Activated naive CD4-positive, alpha-beta T cell treated with anti-CD3 and anti-CD28 coated beads, Interleukin-2, amount 50 U/mL, for 72 hours (primary cell): ENCODE measurements at places on chromosomes 1 and 21. TPM values are rescaled to one million over a fixed set of nuclear protein-coding genes. Genes with fewer than 3 reads are reported as not detected.
A peak's percentile ranks its signal among the peaks of the same experiment; 100 is the strongest.

The TMEM82 gene
- total RNA-seq, result not detected

GRCh38 chr1:13930151-13930550 lies 230.2 kb downstream of the PRDM2 start:
- DNase-seq, result no peak

DNA sequence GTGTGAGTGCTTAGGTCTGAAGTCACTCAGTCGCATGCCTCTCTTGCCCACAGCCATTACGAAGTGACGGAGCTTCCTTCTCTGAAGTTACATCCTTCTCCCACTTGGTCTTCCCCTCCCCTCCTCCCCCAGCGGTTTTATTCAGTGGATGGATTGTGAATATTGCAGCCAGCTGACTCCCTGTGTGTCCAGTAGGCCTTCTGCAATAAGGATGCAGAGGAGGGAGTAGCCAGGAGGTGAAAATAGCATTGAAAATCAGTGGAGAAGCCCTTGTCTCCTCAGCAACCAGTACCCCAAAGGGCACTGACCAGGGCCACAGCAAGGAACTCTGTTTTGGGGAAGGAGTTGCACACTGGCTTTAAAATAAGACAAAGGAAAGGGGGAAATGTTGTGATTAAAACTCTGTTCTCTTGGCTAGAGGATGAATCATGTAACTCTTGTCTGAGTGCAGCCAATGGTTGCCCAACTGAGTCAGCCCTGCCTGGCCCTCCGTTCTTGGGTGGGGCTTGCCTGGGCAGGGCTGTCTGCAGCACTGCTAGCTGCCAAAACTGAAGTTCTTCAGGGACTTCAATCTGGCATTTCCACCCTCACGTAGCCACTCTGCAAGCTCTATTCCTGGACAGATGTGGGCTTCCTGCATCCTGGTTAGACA lies 4.3 kb downstream of the S100A10 start:
- peak; percentile 53 for DNase-seq

GRCh38 chr1:110633646-110634030 lies 27.5 kb upstream of the KCNA2 start:
- no peak for DNase-seq

The MRPS21 gene
- total RNA-seq, result 70.7 TPM

DNA sequence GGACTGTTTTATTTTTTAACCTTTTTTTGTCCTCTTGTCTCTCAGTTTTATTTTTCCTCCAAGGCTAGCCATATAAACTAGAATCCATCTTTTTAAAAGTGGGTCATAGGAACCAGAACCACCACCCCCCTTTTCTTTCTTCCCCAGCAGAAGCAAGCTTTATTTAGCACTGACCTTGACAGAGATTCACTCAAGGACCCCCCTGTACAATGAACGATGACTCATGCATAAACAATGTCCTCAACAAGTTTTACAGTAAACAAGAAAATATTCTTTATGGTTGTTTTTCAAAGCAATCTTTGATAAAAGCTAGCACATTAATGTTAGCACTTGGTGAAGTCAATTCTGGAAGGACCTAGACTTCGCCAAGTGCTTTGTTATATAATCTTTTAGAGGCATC lies 14.1 kb downstream of the PKN2 start:
- DNase-seq, result no peak

- no peak for DNase-seq
Observed at GRCh38 chr1:148289647-148290046, 137.6 kb upstream of the NBPF11 start.

The PADI2 gene
- 0.12 TPM for total RNA-seq

DNA sequence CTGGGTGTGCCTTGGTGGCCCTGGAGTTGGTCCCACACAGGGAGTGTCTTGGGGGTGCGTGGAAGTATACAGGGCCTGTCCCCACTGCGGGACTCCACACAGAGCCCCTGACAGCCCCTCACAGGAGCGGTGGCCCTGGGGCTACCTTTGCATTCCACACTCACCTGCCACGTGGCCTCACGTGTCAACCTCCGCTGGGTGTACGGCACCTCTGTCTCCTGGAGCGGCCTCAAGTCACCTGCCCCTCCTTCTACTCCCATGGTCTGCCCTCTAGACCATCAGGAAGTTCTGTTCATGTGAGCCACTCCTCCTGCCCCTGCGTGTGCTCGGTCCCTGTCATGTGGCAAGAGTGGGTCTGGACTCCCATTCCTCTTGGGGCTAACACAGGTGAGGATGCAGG lies 58.6 kb downstream of the FAAP20 start:
- DNase-seq, result no peak

The NFASC gene
- total RNA-seq, result 0.11 TPM

DNA sequence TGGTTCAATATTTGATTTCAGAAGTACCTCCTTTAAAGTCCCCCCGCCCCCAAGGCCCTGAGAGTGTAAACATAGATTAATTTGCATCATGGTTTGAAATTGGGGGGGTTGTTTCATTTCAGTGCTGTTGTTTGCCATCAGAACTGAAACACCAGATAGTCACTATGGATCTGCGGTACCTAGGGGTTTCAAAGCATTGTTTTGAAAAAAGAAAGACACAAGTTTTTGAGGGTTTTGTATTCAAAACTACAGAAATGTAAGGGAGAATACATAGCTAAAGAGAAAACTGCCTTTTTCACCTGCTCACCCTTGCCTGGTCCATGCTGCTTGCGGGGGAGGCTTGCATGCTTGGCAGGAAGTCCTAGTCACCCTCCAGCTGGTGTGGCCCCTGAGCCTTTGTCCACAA lies 59.3 kb downstream of the ACP6 start:
- DNase-seq, result no peak

GRCh38 chr1:40798366-40799281 lies 15.0 kb downstream of the KCNQ4 start:
- no peak for DNase-seq

The AMY1B gene
- total RNA-seq, result not detected

DNA sequence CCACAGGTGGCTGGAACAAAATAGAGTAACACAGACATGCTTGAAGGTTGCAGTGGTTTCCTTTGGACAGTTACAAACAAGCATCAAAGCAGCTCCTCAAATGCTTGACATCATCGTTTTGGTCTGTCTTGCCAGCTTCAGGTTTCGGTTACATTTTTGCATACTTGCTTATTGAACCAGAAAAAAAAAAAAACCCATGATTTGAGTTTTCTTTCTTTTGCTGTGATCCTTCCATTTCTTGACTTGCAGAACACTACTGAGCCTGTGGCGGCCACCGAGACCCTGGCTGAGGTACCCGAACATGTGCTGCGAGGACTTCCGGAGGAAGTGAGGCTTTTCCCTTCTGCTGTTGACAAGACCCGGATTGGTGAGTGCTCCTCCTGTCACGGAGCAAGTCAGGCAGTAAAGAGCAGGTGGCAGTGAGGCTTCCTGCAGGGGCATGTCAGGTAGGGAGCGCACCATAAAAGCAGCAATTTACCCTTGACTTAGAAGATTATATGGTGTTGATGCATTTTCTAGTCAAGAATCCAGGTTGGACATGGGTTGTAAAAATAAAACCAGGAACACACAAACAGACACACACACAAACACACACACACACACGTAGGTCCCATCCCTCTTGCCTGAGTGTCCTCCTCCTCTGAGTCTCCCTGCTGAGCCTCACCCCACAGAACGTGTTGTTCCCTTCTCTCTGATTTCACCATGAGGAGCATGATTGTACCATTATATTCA lies 30.9 kb downstream of the PRDM2 start:
- peak; percentile 74 for DNase-seq

DNA sequence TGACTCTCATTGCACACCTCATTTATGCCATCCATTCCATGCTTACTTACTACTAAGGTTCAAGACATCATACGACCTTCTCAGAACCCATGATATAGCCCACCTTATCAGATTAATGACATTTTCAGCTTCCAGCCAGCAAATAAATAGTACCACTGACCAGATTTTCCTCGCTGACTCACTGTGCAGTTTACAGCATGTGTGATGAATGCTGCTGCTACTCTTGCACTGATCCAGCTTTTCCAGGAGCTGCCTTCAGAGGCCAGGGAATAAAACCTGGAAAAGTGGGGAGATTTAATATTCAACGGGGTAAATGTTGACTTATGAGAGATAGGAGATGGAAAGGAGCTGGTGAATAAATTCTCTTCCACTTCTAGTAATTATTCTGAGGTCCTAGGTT lies 247.1 kb downstream of the COL11A1 start:
- no peak for DNase-seq

DNA sequence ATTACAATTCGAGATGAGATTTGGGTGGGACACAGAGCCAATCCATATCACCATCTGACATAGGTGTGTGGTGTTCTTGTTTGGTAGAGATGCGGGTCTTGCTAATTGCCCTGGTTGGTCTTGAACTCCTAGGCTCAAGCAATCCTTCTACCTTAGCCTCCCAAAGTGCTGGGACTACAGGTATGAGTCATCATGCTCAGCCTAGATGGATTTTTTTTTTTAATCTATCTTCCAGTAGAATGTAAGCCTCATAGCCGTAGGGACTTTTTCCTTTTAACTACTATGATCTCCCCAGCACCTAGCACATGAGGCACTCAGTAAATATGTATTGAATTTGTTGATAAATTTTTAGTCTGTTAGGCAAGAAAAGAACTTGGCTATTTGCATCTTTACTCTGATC lies 94.6 kb upstream of the TENT5C start:
- no peak for DNase-seq

The SFN gene
- total RNA-seq, result 2.3 TPM

The KCNK2 gene
- total RNA-seq, result not detected

GRCh38 chr1:200767321-200767720 lies 28.6 kb downstream of the CAMSAP2 start:
- no peak for DNase-seq

DNA sequence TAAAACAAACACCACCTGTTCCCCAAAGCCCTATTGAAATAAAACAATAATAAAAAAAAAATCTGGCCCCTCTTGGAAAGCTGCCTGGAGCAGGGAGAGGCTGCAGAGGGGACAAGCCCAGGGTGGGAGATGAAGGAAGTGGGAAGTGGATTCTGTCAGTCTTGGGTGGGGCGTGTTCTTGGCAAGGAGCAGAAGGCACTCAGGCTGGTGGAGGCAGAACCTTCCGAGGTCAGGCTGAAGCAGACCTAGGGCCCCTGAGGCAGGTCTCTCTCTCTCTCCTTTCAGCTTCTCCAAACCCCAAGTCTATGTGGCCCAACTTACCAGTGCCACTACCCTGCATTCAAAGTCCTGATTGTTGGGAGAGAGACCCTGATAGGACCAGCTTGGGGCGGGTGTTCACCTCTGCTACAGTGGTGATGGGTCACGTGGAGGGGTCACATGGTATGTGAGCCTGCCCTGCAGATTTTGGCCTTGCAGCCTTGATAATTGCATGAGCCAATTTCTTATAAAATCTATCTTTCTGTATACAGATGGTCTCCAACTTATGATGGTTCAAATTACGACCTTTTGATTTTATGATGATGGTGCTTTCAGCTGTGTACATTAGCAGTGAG lies 145.4 kb upstream of the C1orf174 start:
- no peak for DNase-seq

DNA sequence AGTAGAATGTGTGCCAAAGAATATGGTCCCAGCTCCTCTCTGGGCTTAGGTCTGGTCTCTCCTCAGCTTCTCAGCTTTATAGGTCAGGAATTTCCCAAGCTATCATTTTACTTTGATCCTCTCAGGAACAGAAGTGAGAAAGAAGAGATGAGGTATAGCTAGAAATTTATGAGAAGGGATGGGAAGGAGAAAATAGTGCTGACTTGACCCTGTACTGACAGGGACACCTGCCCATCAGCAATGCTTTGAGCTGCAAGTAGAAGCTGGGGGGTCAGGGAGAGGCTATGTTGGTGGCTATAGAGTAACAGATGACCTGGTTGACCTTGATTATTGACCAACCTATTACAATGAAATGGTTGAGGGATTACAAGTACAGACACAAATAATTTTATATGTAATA lies 75.0 kb downstream of the XCL2 start:
- no peak for DNase-seq

The BMP8B gene
- total RNA-seq, result 0.11 TPM

- DNase-seq, result no peak
Observed at GRCh38 chr1:186022184-186022583, 288.0 kb downstream of the HMCN1 start.

The DONSON gene
- 56.1 TPM for total RNA-seq

DNA sequence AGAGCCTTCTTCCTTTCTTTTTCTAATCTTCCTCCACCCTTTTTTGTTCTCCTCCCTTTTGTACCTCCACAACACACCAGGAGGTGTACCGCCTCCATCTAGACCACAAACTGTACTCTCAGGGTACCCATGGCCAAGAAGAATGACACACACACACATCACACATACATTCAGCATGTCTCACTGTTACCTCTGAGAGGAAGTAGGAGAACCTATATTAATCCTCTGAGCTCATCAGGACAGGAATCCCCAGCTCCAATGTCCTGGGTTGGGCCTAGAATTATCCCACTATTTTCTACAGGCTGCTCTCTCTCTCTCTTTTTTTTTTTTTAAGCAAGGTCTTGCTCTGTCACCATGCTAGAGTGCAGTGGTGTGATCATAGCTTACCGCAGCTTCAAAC lies 36.7 kb downstream of the ATP2B4 start:
- DNase-seq, result no peak

The NBPF19 gene
- total RNA-seq, result 30.1 TPM

DNA sequence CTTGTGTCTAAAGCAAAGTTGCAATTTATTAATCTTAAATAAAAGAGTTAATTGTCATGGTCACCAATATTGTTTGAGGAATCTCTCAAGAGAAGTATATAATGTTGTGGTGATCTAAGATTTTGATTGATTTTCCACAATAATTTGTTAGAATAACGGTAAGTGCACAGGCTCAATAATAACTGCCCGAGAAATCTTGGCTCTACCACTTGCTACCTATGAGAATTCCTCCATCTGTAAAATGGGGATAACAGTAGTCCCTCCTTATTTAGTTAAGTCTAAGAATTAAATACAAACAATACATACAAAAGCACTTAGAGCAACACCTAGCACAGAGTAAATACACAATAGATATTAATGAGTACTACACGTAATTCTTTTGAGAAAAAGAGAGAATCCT lies 18.8 kb downstream of the SCAF4 start:
- DNase-seq, result no peak

DNA sequence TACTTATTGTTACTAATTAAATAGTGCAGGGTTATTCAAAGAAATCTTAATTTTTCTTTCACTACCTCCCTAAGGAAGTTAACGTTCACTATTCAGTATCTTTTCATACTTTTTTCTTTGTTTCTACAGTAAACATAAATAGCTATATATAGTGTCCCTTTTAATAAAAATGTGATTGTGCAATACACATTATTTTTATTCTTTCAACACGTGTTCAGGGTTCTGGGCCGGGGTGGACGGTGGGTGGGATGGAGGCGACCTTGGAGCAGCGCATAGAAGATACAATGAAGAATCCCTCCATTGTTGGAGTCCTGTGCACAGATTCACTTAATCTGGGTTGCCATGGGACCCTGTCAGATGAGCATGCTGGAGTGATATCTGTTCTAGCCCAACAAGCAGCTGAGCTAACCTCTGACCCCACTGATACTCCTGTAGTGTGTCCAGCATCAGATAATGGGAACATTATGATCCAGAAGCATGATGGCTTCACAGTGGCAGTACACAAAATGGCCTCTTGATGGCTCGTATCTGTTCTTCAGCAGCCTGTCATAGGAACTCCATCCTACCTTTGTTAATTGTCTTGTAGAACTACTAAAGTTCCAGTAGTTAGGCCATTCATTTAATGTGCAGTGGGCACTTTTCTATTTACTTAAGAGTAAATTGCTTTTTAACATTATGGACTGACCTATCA lies 155.9 kb upstream of the L1TD1 start:
- DNase-seq, result no peak

The C1orf185 gene
- total RNA-seq, result not detected

GRCh38 chr21:43599728-43600127 lies 59.6 kb downstream of the HSF2BP start:
- no peak for DNase-seq

GRCh38 chr1:172582889-172583288 lies 49.9 kb downstream of the SUCO start:
- DNase-seq, result no peak
